ENCODE measurements at places on chromosomes 1 and 21.

DNA sequence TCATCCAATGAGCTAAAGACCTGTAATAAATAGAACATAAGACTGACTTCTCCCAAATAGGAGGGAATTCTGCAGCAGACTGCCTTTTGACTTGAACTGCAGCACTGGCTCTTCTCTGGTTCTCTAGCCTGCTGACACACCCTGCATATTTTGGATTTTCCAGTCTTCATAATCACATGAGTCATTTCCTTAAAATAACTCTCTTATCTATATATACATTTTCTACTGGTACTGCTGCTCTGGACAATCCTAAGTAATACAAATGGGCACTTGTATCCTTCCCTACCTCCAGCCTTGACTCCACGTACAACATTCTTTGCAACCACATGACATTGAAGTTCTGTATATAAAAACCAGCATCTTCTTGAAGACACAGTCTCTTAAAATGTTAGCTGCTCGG lies 429.4 kb upstream of the TMPRSS15 start:
- peak; percentile 38 for DNase-seq

- no peak for DNase-seq
Measured at GRCh38 chr1:26210147-26210870, 19.9 kb downstream of the CATSPER4 start.

DNA sequence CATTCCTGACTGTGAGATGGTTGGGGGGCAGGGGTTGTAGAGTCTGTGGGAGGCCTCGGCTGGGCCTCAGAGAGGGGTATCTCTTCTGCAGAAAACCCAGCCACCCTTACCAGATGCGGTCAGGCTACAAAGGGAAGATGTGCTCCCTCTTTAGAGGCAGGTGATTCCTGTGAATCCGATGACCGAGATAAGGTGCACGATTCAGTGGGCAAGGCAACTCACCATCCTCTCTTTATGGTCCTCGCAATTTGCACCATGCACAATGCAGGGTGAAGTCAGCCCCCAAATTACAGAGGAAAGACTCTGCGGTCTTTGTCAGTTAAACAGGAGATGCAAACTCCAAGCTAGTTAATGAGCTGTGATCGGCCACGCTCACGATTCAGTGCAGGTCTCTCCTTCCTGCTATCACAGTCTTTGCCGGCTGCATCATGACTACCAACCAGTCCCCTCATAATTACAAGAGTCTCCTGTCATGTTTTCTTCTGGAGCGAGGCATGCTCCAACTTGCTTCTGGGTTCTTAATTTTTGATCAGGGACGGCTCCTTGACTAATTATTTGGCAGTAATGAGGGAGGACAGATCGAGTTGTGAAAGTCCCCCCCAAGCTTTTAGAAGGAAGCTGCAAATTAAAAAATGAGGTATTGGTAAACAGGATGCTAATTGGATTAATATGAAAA lies 12.5 kb downstream of the TP73 start:
- DNase-seq = no peak

DNA sequence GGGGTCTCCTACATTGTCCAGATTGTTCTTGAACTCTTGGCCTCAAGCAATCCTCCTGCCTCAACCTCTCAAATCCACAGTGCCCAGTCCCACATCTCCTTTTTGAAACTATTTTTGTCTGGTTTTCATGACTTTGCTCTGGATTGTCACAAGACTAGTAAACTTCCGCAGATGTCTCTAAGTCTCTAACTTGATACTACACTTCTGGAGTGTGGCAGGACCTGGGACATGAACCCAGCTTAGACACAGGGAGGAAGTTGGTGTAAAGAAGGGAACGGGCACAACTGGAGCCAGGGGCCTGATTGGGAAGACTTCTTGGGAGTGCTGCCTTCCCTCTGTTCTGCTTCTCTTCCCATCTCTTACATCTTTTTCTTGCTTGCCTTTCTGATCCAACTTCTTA lies 16.2 kb upstream of the DISC1 start:
- no peak for DNase-seq

GRCh38 chr1:157154940-157155514 lies 16.8 kb upstream of the ETV3 start:
- DNase-seq = peak; percentile 43

DNA sequence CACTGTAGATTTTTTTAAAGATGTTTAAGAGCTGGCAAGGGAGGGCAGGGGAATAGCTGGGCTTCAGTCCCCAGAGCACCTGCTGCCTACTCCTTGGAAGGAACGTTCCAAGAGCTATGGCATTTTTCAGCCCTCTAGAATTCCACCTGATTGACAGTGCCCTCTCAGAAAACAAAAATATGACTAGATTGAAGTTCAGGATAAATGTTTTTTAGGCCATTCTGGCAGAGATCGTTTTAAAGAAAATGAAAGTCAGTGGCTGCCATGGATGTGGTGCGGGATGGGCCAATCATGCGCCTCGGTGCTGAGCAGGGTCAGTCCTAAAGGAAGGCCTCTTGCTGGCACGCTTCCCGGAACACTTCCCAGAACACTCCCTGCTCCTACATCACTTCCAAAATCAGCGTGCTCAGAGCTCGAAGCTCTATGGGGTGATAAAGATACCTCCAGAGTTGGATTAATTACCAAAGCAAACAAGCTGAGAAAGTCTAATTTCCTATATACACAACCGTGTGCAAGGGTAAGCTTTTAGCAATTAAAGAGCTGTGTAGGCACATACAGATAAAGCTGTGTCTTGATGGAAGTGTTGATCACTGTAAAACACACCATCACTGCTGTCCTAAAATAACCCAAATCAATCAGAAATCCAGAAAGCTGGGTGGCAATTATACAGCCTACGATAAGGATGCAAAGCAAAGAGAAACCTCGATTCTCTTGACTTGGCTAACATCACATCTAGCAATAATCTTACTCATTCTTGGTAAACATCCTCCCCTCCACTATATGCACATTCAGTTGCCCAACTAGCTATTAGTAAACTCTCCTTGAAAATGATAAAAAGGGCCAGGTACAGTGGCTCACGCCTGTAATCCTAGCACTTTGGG lies 34.6 kb downstream of the TGFBR3 start:
- DNase-seq = peak; percentile 57

DNA sequence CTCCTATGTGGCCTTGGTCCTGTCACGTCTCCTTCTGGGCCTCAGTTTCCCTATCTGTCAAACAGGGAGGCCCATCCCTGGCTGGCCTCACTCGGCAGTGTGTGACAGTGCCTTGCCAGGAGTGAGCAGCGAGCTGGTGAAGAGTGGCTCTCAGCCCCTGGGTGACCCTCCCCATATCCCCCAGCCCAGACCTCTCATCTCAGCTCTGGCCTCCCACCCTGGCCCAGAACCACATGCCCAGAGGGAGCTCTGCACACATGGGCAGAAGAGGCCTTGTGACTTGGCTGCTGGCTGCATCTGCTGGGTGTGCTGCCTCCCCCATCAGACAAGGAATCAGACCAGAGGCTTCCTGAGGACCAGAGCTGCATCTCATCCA lies 19.5 kb upstream of the PADI1 start:
- no peak for DNase-seq

DNA sequence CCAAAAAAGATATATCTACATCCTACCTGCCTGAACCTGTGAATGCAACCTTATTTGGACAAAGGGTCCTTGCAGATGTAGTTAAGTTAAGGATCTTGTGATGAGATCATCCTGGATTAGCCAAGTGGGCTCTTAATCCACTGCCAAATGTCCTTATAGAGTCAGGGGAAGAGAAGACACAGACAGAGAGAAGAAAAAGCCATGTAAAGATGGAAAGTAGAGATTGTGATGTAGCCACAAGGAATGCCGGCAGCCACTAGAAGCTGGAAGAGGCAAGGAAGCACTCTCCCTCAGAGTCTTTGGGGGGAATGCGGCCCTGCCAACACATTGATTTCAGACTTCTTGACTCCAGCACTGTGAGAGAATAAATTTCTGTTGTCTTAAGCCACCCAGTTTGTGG lies 16.2 kb downstream of the HSD11B1 start:
- no peak for DNase-seq

GRCh38 chr1:19204446-19205266 lies 5.4 kb downstream of the UBR4 start:
- DNase-seq = no peak

DNA sequence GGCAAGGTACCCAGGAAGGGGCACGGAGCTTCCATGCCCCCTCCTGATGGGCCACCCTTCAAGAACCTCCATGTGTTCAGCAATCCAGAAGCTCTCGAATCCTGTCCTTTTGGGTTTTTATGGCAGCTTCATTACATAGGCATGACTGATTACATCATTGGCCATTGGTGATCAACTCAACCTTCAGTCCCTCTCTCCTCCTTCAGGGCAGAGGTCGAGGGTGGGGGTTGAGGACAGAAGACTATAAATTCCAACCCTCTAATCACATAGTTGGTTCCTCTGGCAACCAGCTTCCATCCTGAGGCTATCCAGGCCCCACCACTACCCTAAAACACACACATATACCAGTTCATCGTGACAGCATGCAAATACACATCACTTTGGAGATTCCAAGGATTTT lies 135.7 kb downstream of the ZNF281 start:
- DNase-seq = no peak

DNA sequence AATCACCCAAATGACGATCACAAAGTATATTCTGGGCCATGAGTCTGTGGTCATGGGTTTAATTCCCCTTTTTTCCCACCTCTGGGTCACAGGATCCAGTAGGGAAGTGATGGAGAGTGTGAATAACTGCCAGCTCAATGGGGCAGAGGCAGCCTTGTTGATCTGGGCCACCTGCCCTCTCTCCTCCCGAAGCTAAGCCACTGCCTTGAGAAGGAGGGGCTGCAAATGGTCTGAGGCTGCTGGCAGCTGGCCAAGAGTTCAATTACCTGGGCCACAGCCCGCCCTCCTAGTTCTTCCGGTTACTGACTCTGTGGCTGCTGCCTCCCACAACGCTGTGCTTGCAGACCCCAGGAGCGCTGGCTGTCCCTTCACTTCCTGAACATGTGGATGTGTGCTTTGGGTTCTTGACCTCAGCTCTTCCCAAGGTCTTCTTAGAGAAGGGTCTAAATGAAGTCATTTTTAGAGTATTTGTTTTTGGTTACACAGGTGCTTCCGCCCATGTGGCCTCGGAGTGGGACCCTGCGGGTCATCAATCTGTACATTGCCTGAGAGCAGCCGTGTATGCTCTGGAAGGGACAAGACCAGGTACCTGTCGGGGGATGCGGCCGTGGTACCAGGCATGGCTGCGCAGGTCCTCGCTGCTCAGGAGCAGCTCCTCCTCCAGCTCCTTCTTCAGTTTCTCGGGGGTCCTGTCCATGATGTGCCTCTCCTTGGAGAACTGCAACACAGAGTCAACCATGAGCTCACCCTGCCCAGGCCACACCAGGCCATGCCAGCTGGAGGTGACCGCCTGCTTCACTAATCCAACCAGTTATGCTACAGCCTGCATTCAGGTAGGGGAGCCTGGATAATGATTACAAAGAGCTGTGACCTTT lies 89.7 kb downstream of the BCAR3 start:
- peak; percentile 81 for DNase-seq

DNA sequence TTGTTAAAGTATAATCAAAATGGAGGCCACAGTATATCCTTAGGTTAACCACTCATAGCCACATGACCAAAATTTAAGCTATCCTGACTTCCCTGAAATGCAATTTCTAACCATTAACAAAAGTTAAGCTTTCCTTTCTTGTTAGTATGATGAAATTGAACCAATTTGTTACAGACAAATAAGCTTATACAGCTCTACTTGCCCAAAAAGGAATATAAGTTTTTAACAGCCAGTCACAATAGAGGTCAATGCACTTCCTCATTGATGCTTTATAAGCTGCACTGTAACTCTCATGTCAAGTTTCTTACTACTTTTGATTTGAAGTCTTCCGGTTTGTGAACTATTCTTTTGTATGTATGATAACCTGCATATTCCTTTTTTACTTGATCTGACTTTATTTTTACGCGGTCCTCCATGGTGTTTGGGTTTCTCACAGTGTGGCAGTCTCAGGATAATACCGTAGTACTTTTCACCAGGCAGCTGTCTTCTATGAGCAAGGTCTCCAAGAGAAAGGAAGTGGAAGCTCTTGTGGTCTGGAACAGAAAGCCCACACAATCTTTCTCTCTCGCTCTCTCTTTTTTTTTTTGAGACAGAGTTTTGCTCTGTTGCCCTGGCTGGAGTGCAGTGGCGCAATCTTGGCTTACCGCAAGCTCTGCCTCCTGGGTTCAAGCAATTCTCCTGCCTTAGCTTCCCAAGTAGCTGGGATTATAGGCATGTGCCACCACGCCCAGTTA lies 331.6 kb downstream of the SRGAP2C start:
- no peak for DNase-seq

DNA sequence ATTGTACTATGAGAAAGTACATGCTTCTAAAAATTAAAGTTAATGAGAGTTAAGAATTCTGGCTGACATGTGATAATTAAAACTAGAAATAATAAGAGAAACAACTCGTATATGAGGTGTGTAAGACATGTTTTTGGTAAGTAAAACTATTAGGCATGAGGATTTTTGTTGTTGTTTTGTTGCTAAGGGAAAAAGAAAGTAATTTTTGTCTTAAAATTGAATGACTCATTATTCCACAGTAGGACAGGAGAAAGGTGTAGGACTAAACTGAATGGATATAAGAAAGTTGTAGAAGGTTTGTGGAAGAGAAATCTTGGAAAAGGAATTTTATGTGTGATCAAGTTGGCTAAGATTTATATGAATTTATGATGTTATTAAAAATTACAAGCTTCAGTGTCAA lies 54.8 kb downstream of the TBX19 start:
- peak; percentile 8 for DNase-seq

Measured in astrocyte of the hippocampus (primary cell).